ENCODE measurements at places on chromosomes 5 and 9.

DNA sequence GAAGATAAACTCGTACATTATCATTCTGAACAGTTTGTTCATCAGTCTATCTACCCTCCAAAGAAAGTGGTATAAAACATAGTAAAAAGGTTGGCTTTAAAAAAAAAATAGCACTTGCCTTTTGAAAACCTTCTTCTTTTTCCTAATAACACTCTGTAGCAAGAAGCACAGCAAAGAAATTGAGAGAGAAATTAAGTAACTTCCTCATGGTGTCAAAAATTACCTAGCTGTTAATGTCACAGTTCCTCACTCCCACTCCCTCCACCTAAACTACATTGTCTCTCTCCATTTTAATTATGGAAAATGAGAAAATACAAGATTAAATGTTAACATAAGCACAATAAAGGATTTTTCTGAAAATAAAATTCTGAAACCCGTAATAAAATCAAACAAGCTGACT lies 72.2 kb downstream of the CERT1 start:
- no peak for DNase-seq

DNA sequence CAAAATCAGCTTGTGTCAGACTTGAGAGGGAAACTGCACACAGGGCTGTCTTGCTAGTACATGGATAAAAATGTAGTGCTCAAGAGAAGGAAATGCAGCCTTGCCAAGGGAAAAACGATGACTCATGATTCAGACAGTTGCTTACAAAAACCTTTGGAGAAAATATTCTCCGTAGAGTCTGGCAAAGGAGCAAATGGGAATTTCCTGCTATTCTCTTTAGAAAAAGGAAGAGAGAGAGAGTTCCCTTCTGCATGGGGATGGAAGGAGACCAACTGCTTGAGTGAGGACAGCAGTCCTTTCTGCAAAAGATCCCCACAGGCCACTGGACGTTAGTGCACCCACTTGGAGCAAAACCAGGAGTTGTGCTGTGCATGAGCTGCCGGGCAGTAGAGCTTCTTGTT lies 7.6 kb downstream of the IFNB1 start:
- DNase-seq, result peak; percentile 22

DNA sequence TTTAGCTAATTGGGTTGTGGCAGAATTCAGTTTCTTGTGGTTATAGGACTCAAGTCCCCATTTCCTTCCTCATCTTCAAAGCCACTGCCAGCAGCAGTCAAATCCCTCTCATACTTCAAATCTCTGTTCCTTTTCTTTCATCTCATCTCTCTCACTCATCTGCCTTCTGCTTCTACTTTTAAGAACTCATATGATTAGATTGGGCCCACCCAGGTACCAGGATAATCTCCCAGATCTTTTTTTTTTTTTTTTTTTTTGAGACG lies 8.0 kb upstream of the REEP5 start:
- no peak for DNase-seq

DNA sequence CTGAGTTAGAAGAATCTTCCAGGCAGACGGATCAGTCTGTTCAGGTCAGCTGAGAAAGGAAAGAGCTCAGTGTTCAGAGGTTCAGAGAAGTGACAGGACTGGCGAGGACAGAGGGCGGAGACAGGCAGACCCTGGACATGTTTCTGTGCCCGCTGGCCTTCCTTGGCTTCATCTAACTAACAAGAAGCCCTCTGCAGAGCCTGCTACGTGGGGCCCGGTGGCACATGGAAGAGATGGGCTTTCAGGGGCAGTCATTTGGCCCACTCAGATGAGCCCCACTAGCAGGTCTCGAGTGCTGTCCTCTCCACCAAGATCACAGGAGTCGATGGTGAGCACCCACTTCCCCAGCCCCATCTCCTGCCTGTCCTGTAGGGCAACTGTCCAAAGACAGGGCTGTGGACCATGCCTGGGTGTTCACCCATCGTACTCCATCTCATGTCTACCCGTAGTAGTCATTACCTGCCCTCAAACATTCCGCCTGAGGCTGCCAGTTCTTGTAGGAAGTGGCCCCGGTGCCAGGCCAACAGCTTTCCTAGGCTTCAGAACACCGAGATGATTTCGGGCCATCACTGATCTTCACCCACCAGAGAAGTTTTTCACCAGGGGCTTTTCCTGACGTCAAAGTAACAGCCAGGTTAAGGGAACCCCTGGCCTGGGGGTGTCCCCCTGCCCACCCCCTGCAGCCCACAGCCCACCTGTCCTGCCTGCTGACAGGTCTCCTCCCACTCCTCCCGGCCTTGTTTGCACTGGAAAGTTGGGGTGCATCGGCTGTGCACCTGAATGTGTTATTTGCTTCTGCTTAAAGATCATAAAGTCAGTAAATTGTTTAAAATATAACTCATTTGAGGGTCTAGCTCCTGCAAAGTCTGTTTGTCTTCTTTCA lies 14.0 kb downstream of the IRX2 start:
- DNase-seq, result no peak

GRCh38 chr9:79127661-79128060 lies 444.1 kb upstream of the TLE4 start:
- DNase-seq, result no peak

- no peak for DNase-seq
Measured at GRCh38 chr5:141637123-141637766, 448 bp downstream of the RELL2 start.

DNA sequence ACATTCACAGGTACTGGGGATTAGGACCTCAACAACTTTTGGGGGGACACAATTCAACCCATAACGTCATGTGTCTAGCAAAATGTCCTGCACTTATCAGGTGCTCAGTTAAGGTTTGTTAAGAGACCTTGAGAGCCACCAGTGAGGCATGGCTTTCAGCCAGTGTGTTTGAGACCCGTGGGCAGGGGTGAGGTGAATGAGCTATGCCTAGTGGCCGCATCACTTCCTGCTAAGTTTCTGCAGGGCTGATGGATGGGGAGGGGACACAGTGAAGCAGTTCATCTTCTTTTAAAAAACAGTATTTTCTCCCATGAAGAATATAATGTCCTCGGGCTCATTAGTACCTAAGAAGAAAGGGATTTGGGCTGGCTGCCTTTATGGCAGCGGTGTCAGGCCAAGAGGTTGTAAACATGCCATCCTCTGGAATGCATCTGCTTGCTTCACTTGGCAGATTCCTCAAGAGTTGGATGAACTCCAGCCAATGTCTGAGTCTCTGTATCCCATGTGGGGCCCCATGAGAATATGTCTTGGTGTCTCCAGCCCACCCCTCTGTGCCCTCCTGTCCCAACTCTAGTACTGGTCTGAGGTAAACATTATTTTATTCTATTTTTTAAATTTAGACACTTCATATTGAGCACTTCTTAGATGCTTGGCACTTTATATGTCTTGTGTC lies 282.2 kb downstream of the CWC27 start:
- DNase-seq, result no peak

DNA sequence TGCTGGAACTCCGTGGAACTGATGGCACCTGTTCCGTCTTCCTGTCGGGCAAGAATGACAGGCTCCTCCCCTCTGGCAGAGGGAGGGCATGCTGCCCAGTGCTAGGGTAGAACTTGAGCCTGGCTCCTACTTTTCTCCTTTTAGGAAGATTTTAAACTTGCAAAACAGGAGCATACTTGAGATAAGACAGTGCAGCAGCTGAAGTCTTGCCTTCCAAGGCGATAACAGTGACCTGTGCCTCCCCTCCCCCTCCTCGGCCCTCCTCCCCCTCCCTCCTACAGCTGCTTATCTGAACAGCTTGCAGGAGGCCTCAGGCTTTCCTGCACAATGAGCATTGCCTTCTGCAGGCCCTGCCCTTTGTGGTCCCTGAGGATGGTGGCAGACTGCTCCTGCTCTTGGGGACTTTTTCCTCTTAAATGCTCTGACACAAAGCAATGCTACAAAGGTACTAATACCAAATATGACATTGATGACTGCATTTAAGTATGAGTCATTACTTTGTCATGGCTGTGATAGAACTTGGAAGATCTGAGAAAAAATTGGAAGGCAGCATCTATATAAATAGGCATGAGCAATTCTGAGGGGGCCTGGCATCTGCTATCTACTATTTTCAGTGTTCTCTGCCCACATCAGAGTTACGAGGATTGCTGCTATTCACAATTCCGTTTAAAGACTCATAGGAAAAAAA lies 2.0 kb downstream of the GADD45G start:
- DNase-seq, result peak; percentile 15

DNA sequence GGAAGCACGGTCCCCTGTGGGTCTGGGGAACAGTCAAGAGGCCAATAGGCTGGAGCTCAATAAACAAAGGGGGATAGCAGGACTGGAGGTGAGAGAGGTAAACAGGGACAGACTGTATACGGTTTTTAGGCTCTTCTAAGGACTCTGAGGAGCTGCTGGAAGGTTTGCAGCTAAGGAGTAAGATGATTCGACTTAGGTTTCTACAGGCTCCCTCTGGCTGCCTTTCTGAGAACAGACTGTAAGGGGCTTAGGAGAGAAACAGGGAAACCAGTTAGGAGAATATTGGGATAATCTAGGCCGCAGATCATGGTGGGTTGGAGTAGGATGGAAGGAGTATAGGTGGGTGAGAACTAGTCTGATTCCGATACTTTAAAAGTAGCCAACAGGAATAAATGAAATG lies 10.4 kb downstream of the CDK5RAP2 start:
- DNase-seq, result no peak

GRCh38 chr5:137273511-137273910 lies 225.6 kb downstream of the SPOCK1 start:
- no peak for DNase-seq

GRCh38 chr9:13586587-13587374 lies 307.3 kb upstream of the MPDZ start:
- peak; percentile 18 for DNase-seq

- DNase-seq, result peak; percentile 86
Measured at GRCh38 chr9:69168709-69169217, 5.3 kb upstream of the TJP2 start.

DNA sequence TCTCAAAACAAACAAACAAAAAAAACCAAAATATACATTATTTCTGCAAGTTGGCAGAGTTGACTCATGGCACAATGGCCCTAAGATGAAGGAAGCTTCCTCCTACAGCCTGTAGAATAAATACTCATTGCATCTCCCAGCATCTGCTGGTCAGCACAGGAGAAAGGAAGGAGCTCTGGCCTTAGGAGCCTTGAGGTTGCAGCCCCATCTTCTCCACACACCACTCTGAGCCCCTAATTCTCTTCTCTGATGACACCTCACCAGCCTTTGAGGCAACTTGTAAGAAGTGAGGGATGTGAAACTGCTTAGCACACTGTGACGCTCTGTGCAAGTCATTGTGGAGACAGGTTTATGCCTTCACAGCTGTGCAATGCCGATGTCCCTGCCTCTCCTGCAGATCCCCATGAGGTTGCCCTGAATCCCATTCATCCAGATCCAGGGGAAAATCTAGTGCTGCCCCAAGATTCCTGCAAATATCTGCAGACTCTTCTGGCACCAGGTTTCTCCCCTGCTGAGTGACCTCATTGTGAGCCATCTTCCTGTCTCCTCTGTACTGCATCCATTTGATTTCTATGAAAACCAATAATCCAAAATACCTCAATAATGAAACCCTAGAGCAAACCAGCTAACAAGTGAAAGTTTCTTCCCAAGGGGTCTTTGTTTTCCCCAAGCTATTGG lies 65.3 kb upstream of the TGFBR1 start:
- no peak for DNase-seq

DNA sequence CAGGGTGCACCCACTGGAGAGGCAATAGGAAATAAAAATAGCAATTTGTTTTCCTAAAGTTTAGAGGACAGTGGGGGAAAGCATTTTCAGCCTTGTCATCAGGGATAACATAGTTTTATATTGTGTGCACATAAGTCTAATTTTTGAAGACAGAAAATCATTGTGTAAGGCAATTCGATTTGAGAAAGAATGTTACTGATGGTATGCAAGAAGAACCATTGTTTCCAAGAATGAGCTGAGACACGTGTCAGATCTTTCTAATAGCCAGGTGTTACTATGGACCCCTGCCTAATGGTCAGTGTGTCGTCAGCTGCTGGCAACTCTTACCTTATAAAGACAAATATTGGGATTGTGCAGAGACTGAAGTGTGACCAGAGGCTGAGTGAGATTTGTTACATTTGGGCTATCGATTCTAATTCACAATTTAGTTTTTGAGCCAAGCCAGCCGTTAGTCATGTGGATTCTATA lies 67.1 kb upstream of the PPP2R2B start:
- no peak for DNase-seq

- no peak for DNase-seq
Measured at GRCh38 chr5:5014586-5015235, 125.4 kb upstream of the ADAMTS16 start.

- no peak for DNase-seq
Measured at GRCh38 chr9:76729116-76729515, 35.1 kb upstream of the PCA3 start.

GRCh38 chr5:180636016-180636402 lies 13.4 kb downstream of the FLT4 start:
- no peak for DNase-seq

- no peak for DNase-seq
Measured at GRCh38 chr9:10434412-10434811, 178.4 kb downstream of the PTPRD start.

DNA sequence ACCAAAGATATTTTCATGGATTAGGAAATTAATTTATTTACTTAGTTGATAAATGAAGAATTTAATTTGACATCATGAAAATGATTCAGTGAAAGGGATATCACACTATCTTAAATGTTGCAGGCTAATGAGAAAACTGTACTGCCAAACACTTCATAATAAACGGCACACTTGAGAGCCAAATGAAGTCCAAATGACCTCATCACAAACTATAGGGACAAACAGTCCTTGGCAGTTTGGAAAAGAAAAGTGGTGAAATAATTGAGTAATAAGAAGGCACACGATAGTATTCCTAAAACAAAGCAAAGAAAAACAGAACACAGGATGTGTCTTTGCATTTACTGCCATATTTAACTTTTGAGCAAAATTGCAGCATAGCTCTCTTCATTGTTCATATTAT lies 116.9 kb upstream of the TLR4 start:
- no peak for DNase-seq

- no peak for DNase-seq
Measured at GRCh38 chr5:14574891-14575508, 6.6 kb upstream of the OTULINL start.

DNA sequence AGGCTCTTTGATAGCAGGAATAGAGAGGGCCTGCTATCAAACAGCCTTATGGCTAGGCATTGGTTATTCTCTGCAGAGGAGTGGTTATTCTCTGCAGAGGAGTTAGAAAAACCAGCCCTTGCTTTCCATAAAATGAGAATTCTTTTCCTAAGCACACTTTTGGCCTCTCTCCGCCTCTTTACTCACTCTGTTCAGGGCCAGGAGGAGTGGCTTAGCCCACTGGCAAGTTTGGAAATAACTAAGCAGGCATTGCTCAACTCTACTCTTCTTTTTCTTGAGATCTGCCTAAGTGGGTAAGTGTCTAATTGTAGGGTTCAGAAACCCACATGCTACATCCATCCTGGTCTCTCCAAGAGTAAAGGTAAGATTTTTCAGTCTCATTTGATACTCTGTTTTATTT lies 341.7 kb downstream of the KIAA0825 start:
- no peak for DNase-seq

GRCh38 chr9:122141671-122142070 lies 17.9 kb downstream of the NDUFA8 start:
- no peak for DNase-seq

GRCh38 chr9:16976427-16976826 lies 106.0 kb upstream of the BNC2 start:
- no peak for DNase-seq

- peak; percentile 55 for DNase-seq
Measured at GRCh38 chr9:124079176-124079925, 67.8 kb downstream of the LHX2 start.
